ENCODE measurements at places on chromosomes 7 and 10.

- DNase-seq: no peak
These were observed 210.5 kb upstream of the KLF6 start for GRCh38 chr10:3995302-3996210.

- DNase-seq: no peak
These were observed 251.2 kb downstream of the BAMBI start for GRCh38 chr10:28928484-28928883.

GRCh38 chr10:72061930-72062329 lies 26.4 kb downstream of the SPOCK2 start:
- DNase-seq: no peak

- DNase-seq: no peak
These were observed 327.1 kb downstream of the FRMD4A start for GRCh38 chr10:14003517-14004184.

DNA sequence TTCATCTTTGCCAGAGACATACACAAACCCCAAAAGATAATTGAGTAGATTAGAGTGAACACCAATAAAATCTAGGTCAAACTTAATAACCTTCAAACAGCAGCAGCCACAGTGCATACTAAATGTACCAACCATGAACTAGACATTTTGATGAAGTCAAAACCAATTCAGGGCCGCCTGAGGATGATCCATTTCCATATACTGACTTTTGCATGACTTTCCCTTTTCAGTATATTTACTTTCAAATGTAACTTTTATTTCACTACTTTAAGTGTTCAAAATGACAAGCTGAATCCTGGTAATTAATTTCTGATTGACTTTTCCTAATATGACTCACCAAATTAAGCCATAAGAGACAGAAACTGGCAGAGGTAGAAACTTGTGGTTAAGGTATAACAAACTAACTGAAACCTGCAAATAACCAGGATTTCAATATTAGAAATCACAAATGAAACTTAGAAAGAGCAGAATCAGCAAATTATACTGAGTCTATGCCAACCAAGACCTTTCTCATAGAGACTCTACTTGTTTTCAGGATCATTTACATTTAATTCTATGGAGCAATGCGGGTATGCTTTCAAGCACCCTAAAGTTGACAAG lies 171.9 kb upstream of the LRRN3 start:
- DNase-seq: no peak

DNA sequence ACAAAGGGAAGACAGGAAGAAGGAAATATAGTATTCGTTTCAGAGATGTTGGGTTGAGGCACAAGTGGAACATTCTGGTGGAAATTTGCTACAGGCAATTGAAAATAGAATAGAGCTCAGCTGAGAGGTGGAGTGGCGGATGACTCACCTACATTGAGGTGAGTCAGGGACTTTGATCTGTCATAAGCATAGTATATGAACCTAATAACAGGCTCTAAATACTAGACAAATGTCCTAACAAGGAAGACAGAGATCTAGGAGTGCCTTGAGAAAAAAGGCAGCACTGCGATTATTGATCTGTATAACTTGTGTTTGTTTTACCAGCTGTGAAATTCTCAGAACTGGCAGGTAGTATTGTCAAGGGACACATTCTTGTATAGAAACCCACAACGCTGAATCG lies 907 bp upstream of the IFRD1 start:
- DNase-seq: peak; percentile 7

DNA sequence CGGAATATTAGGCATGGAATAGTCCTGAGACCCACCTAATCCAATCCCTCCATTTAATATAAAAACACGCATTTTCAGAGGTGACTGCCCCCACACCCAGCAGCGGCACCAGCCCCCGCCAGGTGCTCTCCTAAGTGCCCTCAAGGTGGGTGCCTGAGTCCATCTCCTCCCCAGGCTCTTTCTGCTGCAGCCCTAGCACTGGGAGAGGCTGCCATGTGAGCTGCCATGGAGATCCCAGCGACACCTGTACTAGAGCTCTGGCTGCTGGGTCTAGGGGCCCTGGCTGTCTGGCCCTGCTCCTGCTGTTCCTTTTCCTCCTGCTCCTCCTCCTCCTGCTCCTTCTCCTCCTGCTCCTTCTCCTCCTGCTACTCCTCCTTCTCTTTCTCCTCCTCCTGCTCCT lies 191.1 kb upstream of the BMPER start:
- DNase-seq: no peak

DNA sequence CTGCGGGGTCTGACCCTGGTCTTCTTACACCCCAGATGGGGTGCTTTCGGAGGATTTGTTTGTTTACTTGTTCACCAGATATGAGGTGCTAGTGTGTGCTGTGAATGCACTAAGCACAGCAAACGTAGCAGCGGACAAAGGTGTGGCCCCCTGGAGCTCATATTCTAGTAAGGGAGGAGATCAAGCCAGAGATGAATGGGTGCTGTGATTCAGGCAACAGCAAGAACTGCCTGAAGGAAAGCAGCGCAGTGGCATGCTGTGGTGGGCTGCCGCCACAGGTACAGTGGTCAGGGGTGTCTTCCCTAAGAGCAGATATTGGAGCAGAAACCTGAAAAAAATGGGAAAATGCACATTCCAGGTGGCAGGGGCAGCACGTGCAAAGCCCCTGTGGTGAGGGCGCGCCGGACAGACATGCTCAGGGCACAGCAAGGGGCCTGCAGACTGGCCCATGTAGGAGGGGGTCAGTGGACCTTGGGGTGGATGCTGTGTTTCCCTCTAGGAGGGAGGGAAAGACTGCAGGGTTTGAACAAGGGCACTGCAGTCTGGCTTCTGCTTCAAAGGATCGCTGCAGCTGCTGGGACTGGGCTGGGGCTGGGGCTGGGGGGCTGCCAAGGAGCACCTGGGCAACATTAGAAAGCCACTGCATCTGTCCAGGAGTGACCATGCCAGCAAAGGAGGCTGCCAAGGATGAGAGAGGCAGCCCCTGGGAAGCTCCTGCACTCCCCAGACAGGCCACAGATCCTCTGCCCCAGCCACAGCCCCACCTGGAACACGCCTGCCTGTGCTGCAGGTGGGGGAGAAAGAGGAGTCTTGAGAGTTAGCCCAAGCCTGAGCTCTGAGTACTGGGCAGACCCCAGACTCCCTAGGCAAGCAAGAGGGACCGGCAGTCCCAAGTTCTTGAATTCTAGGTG lies 927 bp upstream of the DEPP1 start:
- no peak for DNase-seq

DNA sequence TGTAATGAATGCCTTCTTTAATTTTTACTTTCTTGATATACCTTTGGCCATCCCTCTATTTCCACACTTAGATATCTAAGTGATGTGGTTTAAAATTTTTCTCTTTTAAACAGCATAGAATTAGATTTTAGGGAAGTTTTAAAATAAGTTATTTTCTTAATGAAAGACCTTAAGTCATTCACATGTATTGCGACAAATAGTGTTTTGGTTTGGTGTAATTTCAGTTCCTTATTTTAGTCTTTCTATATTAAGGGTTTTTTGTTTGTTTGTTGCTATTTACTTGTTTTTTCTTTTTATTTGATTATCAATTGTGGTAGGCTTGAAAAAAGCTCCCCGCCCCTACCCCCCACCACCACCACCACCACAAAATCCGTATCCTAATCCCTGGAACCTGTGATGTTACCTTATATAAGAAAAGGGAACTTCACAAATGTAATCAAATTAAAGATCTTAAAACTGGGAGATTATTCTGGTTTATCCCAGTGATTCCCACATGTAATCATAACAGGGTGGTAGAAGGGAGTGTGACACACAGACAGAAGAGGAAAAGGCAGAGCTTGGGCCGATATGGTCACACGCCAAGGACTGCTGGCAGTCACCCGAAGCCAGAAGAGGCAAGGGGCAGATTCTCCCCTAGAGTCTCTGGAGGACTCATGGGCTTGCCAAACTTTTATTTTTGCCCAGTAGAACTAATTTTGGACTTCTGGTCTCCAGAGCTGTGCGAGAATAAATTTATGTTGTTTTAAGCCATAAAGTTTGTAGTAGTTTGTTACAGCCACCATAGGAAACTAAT lies 149.7 kb downstream of the NPSR1 start:
- DNase-seq: no peak

GRCh38 chr7:101590663-101591435 lies 38.2 kb downstream of the MYL10 start:
- no peak for DNase-seq

GRCh38 chr10:74887614-74888284 lies 61.3 kb downstream of the KAT6B start:
- no peak for DNase-seq

- DNase-seq: peak; percentile 66
These were observed at the start of gene SRRM3 for GRCh38 chr7:76201732-76202665. SRRM3 (plus strand) TSS chr7:76201896; CDS start chr7:76235067, 33,171 bp downstream.

- DNase-seq: no peak
These were observed 23.8 kb downstream of the PALD1 start for GRCh38 chr10:70502406-70502805.

DNA sequence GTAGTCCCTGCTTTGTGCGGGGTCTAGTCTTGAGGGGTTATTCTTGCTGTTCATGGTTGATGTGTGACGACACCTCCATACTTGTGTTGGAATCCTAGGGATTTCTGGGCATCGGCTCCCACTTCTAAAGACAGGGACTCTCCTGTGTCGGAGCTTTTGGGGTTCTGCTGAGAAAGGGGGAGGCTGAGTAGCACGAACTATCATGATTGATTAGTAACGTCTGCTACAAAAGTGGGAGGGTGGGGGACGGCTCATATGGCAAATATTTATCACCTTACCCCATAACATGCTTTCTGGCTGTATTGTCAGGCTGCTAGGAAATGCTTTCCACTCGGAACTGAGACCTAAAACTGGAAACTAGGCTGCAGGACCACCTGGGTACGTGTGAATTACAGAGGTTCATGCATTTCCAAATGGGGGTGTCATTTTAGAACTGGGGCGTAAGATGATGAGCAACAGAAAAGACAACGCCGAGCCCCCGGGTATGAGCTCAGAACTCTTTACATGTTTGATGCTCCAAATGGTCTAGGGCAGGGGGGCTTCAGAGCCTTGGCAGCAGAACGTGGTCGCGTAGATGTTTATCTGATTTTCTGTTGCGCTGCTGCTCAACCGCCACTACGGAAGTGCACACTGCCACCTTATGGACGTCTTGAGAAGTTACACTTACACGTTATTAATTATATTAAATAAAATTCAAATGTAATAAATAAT lies 15.1 kb upstream of the NME8 start:
- DNase-seq: no peak
